ENCODE measurements at places on chromosomes 1 and 21.

GRCh38 chr1:178541829-178542553 lies 29.1 kb downstream of the TEX35 start:
- no peak for DNase-seq

- DNase-seq: no peak
Observed at GRCh38 chr1:56975446-56975845, 9.6 kb upstream of the C8B start.

DNA sequence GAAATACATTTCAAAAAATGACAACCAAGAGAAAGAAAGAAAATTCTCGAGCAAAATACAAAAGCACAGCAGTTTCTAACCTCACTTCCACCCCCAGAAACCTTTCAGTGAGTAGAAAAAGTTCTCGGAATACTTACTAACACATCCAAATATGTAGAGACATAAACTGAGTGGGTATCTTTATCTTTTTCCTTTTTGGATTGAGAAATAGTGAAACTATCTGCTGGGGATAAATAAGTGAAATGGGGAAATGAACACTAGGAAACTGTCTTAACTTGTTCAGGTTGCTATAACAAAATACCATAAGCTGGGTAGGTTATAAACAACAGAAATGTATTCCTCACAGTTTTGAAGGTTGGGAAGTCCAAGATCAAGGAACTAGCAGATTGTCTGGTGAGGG lies 72.0 kb downstream of the VCAM1 start:
- no peak for DNase-seq

- DNase-seq: no peak
Observed at GRCh38 chr1:206774093-206774492, 1.8 kb upstream of the IL10 start.

GRCh38 chr21:45356653-45357435 lies 48.1 kb upstream of the COL18A1 start:
- DNase-seq: no peak

GRCh38 chr1:102693345-102693744 lies 415.0 kb downstream of the COL11A1 start:
- no peak for DNase-seq

DNA sequence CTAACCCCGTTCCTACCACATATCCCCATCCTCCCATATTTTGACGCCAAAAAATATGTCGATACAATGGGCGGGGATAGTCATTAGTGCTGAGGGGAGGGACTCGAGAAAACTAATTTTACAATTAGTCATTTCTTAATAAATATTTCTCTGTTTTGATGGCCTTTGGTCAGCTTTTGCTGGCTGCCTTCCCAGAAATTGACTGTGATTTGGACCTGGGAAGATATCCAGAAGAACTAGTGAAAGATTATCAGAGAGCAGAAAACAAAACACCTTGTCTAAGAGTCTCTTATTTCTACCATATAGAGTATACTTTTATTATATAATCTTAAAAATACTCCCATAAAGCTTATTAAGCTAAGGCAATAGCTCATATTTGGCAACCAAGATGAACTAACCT lies 247.6 kb downstream of the MRPL39 start:
- no peak for DNase-seq

- DNase-seq: no peak
Observed at GRCh38 chr1:165068741-165069140, 287.8 kb downstream of the LMX1A start.

- no peak for DNase-seq
Observed at GRCh38 chr1:160365325-160365724, 1.5 kb upstream of the NHLH1 start.

DNA sequence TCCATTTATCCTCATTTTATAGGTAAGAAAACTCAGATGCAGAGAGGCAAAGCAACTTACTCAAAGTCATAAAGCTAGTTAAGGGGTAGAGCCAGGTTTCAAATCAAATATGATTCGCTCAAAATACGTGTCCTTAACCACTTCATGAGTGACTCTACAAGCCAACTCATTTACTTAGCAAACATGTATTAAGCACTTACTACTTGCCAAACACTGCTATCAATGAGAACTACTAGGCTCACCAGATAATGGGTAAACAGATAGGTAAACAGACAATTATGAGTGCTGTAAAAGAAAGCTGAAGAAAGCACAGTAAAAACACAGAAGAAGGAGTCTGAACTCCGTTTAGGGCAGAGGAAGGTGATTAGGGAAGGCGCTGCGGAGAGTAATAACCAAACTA lies 65.9 kb downstream of the WDR64 start:
- no peak for DNase-seq

GRCh38 chr1:3940754-3941345 lies 40.8 kb upstream of the C1orf174 start:
- no peak for DNase-seq

GRCh38 chr1:196376630-196377328 lies 231.5 kb downstream of the KCNT2 start:
- no peak for DNase-seq

DNA sequence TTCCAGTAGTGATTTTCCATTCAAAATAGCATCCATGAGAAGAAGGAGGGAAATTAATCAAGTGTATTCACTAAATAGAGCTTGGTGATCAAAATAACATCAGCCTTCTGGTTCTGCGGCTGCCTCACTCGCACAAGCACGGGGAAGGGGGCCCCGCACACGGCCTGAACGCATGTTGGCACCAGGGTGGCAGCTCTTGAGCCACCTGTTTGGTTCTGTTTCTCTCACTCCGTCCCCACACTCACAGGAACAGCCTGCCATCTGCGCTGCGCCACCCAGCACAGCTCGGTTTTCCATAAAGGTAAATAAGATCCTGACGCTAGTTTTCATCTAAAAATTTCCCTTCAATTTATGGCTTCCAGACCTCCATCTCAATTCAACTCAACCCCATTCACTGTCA lies 49.4 kb downstream of the TIAM1 start:
- no peak for DNase-seq

GRCh38 chr1:244958593-244958992 lies 94.2 kb upstream of the HNRNPU start:
- DNase-seq: no peak

- no peak for DNase-seq
Observed at GRCh38 chr1:6104631-6105030, 58.9 kb downstream of the KCNAB2 start.

DNA sequence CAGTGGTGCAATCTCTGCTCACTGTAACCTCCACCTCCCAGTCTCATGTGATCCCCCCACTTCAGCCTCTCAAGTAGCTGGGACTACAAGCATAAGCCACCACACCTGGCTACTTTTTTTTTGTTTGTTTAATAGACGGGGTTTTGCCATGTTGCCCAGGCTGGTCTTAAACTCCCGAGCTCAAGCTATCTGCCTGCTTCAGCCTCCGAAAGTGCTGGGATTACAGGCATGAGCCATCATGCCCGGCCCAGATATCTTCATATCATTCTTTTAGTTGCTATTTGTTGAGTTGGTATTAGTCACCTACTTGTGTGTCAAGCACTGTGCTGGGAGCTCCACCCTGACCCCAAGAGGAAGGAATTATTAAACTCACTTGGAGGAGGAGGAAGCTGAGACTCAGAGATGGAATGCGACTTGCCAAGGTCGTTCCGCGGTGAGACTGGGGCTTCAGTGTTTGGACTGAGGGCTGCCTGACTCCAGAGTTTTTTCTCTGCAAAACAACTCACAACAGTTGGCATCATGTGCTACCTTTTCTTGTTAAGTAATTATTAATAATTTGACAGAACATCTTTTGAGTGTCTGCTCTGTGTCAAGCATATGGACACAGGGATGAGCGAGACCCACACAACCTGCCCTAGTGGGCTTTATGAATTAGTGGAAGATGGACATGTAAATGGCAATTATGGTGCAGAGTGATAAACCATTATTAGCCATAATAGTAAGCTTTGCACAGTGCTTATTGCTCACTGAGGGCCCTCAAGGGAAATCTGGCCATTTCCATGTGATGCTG lies 132.0 kb downstream of the FOXD2 start:
- DNase-seq: no peak

DNA sequence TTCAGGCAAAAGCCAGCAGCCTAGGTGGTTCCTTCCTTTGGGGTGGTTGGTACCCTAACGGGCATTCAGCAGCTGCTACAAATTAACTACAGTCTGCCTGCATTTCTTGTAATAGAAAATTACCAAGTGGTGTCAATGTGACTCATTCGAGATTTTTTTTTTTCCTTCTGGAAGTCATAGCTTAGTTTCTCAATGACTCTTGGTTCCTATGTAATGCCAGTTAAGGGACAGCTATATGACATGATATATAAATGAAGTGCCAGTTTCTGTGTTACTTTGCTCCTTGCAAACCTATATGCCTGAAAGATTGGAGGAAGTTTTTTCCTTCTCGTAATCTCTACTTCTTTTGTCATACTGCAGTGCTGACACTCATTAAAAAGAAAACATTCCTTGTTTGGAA lies 2.6 kb downstream of the MGST3 start:
- DNase-seq: no peak

- no peak for DNase-seq
Observed at GRCh38 chr1:30809514-30810263, 52.1 kb upstream of the LAPTM5 start.

DNA sequence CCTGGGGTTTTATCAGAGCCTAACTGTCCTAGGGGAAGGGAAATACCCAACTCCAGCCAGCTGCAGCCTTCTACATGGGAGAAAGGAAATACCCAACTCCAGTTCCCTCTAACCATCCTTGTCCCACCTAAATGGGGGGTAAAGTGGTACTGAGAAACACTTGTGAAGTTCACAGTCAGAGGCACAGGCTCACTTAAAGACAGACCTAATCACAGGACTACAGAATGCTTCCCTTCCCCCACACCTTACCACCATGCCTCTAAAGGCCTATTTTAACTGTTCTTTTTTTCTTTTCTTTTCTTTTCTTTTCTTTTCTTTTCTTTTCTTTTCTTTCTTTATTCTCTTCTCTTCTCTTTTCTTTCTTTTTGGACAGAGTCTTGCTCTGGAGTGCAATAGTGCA lies 324.6 kb downstream of the SPATA17 start:
- DNase-seq: no peak

GRCh38 chr21:16538936-16539440 lies 809.2 kb downstream of the USP25 start:
- DNase-seq: no peak

DNA sequence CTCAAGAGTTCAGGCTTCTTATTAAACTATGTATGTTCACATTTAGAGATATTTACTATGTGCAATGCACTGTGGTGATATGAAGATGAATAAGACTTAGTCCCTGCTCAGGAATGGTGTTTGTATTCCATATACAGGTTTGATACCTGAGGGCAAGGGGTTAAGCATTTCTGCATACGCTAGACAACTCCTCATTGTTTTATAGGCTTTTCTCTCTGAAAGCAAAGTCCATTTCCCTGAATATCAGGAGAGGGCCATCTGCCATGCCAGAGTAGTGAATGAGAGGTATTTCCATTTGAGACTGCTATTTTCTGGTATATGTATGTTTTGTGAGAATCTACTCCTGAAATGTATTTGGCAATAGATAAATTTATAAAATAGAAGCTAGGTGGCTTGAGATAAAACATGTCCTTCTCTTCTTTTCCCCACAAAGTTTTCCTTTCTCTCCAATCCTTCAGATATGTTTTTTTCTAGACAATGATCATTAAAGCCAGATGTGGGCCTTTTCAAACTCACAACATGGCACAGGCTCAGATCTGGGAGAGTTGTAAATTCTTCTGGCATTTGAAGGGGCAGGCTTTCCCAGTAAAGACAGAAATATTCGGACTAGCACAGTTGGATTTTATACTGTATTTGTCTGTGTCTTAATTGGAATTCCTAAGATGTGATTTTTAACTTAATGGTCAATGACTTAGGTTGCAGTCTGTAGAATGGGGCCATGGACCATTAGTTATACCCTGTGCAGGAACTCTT lies 73.3 kb upstream of the WDR26 start:
- no peak for DNase-seq

DNA sequence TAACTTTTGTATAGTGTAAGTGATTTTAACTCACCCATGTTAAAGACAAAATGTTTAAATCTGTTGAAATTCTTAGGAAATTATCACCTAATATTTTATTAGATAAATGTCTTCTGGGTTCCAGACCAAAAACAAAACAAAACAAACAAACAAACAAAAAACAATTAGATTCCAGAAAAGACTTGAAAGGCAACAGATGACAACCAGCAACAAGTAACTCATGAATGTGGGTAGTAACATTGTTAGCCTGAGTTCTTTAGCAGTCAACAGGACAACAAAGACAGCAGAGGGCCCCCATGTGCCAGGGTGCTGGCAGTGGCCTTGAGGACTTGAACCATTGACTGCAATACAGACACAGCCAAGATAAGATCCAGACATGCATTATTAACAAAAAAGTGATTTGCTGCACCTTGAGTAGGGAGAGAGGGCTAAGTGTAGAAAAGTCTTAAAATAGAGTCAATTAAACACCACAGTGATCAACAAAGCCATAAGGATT lies 2.4 kb upstream of the CD247 start:
- no peak for DNase-seq

GRCh38 chr1:47031059-47031458 lies 7.6 kb downstream of the CYP4X1 start:
- no peak for DNase-seq

DNA sequence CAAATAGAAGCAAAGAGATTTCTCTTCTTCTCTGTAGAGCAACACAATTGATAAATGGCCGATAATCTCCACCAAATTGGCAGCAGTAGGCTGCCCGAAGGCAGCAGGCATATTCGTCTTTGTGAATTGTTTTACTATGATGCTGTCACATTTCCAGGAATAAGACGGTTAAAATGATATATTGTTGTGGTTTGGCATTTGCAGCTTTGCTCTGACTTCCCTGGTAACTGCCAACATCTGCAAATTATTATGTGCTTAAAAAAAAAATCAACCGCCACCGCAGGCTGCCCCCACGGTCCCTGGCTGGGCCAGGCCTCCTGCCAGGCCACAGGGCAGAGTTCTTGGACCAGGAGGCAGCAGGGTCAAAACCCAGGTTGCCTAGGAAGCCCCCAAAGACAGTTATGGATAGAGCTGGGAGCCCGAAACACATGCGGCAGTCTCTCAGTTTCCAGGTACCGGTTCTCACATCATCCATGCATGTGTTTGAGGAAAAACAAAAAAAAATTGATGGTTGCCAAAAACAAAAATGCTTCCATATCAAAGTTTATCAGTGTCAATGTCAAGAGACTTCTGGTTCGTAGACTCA lies 179.3 kb downstream of the ETS2 start:
- no peak for DNase-seq

DNA sequence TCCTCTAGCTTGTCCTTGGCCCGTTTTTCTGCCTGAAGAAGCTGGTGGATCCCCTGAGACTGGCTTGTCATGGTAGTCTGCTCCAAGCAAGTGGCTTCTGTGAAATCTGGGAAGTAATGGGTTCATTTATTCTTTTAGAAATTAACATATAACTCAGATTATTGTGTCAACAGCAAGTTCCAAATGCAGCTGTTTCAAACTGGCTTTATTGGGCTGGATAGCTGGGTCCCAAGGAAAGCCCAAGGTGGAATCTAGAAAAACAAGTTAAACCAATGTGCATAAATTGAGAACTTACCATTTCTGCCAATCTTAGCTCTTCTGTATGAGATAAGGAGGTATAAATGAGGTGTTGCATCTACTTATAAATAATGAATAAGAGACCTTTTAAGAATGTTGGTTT lies at the start of gene ATP6V1G3:
TSS of gene ATP6V1G3 (minus strand) at position 101 of the 400 bp plus-strand sequence. CDS start at position 71, 30 bp downstream.
- no peak for DNase-seq

DNA sequence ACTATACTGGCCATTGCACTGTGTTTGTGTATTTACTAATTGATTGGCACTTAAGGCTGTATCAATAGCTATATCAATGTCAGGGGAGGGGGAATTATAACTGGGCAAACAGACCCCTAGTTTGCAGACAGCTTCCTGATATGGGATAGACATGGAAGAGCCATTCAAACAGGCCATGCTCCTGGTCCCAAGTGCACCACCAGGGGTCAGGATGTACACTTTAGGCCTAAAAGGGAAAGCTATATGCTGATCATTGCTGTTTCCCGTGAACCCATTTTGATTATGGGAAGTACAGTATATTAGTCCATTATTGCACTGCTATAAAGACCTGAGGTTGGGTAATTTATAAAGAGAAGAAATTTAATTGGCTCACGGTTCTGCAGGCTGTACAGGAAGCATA lies 124.9 kb upstream of the BACE2 start:
- no peak for DNase-seq
